ENCODE measurements at places on chromosomes 7 and 10.

DNA sequence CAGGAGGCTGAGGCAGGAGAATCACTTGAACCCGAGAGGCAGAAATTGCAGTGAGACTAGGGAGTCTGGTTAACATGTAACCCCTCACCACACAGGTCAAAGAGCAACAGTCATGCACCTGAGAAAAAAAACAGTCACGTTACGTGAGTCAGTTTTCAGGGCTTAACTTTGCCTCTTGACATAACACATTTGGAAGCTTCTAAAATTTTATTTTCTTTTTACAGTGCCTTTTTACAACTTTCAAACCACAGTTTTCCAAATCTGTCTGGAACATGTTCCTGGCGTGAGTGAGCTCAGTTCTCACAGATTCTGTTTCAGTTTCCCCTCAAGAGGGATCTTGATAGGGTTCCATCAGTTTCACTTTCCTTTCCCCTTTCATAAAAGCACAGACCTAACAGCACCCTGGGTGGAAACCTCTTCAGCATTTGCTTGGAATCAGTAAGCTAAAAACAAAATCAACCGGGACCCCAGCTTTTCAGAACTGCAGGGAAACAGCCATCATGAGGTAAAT, 4.4 kb downstream of the IFIT3 start:
- peak; percentile 57 for DNase-seq

GRCh38 chr7:2645274-2645868, 13.6 kb downstream of the TTYH3 start:
- peak; percentile 55 for DNase-seq

GRCh38 chr7:117283371-117283770, 39.5 kb downstream of the WNT2 start:
- no peak for DNase-seq

GRCh38 chr10:21347043-21347784, 178.3 kb downstream of the SKIDA1 start:
- DNase-seq, result no peak

- DNase-seq, result no peak
Measured at GRCh38 chr7:157122800-157123495, 15.8 kb upstream of the UBE3C start.

DNA sequence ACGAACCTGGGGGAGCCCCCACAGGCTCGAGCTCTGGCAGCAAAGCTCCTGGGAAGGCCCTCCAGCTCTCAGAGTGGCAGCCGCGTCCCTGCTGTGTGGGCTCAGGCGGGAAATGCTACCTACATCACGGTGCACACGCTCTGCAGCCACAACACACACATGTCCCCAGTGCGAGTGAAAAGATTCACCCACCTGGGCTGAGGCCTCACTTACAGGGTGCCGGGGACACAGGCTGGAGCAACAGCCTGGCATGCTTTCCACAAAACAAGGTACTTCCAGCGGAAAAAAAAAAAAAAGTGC, 410.4 kb upstream of the FOXK1 start:
- DNase-seq, result no peak

DNA sequence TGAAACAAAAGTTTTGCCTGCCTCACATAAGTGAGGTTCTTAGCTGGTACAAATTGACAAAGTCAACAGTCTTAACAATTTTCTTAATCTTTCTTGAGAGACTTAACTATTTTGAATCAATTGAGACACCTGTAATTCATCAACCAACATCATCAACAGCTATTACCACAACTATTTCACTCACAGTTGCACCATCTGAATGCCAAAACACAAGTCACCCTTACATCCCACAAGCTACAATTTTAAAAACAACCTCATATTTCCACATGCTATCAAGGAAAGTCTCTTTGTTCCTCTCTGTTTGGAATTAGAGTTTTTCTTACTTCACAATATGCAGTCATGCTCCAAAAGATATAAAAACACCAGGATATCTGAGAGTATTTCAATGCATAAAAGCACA, 4.9 kb downstream of the SMURF1 start:
- DNase-seq, result no peak

DNA sequence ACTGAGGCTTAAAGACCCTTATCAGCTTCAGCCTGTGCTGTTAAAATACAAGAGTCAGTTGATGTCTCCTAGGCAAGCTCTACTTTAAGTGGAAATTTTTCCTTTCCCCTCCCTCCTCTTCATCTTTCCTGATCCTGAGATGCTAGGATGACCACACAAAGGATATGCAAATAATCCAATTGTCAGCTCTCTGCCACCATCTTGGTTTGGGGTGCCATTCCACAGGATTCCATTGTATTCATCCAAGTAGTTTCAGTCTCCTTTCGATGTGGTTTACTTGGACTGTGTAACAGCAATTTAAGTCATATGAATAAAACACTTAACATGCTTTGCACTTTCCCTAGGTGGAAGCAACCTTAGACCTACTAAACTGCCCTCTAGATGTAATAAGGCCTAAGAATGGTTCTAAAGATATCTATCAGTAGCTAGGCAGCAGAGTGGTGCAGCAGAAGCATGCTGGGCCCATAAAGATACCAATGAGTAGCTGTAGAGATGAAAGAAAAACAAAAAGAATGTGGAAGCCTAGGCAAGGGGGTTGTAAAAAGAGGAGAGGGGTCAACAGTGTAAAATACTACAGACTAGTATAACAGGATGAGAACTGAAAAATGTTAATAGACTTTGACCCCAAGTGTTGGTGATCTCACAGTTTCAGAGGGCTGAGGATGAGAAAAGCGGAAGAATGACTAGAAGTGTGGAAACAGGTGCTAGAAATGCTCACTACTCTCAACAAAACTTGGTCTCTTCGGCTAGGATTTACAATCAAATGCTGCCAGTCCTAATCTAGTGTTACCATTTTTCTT, 2.4 kb upstream of the CFAP69 start:
- DNase-seq, result no peak

DNA sequence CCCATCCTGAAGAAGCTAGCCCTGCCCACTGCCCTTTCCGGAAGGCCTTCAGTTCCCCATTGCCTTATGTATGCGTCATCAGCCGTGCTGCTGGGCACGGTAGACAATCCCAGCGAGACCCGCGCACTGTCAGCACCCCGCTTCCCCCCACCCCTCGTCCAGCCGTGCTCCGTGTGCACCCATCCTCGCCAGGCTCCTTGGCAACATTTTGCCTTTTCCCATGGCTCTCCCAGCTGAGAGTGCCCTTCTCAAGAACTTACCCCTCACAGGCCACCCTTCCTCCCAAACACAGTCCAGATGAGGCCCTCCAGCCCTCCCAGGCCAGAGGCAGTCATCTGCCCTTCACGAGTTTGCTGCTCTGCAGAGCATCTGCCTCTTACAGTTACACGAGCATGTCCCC, 633.8 kb upstream of the FOXK1 start:
- no peak for DNase-seq

- no peak for DNase-seq
Measured at GRCh38 chr10:71260622-71261325, 48.4 kb downstream of the UNC5B start.

DNA sequence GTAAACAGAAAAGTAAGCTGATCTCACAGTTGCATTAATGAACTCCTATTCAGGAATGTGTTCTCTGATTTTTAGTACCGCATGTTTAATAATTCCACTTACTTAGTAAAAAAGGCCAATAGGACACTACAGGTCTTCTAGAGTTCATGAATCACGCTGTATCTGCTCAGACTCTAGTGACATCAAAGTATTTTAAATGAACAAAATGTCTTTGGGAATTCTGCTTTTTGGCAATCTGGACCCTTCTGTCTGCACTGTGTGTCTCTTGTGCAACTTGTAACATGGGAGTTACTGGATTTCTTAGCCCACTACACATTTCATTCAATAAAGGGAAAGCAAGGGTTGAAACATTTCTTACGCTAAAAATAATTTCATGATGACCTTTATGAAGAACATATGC, 50.2 kb downstream of the RABGEF1 start:
- DNase-seq, result no peak

- peak; percentile 60 for DNase-seq
Measured at GRCh38 chr10:104274762-104275721, 6.1 kb downstream of the GSTO2 start.

DNA sequence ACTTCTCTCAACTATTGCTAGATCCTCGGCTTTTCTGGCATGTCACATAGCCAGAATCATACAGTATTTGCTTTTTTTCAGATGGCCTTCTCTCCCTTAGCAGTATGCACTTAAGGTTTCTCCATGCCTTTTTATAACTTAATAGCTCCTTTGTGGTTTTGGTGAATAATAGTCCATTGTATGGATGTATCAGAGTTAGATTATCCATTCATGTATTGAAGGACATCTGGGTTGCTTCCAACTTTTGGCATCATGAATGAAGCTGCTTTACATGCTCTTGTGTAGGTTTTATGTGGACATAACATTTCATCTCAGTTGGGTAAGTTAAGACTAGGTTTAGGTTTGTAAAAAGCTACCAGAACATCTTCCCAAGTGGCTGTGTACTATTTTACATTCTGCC, 4.6 kb downstream of the ATP5F1C start:
- DNase-seq, result no peak

DNA sequence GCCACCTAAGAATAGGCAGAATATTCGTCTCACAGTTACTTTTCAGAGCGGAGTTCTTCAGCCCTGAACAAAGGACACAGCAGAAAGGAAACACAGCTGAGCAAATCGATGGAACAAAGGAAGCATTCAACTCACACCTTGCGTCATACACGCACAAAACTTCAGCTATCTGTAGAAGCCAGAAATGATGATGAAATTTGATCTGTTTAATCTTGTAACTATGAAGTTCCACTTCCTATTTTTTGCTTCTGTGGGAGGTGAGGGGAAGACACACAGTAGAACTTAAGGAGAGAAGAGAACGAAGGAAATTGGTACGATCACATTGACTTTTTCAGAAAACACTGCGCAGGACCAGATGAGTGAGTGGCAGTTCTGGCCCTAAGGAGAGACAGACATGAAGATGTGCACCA, 26.2 kb downstream of the FAM171A1 start:
- no peak for DNase-seq

DNA sequence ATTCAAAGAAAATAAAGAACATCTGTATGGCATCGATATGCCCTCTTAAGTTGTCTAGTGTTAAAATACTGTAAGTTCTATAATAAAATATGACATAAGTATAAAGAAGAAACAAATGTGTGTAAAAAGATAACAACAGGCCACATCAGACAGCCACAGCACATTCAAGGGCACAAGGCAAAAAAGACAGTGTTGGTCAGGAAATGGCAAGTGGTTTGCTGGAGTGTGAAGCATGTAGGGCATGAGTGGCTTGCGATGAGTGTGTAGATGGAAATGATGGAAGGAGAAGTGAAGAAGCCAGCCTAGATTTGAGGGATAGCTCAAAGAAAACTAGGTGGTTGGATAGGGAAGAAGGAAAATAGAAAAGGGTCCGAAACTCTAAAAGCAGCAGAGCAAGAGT, 341.6 kb downstream of the CRPPA start:
- no peak for DNase-seq

GRCh38 chr10:69056536-69057260, 31.2 kb upstream of the SRGN start:
- no peak for DNase-seq
